ENCODE measurements at places on chromosomes 5 and 9.

- DNase-seq = no peak
These were observed 1746.4 kb downstream of the EFNA5 start for GRCh38 chr5:105924366-105924765.

GRCh38 chr5:86838083-86838482 lies 220.3 kb downstream of the COX7C start:
- DNase-seq = no peak

DNA sequence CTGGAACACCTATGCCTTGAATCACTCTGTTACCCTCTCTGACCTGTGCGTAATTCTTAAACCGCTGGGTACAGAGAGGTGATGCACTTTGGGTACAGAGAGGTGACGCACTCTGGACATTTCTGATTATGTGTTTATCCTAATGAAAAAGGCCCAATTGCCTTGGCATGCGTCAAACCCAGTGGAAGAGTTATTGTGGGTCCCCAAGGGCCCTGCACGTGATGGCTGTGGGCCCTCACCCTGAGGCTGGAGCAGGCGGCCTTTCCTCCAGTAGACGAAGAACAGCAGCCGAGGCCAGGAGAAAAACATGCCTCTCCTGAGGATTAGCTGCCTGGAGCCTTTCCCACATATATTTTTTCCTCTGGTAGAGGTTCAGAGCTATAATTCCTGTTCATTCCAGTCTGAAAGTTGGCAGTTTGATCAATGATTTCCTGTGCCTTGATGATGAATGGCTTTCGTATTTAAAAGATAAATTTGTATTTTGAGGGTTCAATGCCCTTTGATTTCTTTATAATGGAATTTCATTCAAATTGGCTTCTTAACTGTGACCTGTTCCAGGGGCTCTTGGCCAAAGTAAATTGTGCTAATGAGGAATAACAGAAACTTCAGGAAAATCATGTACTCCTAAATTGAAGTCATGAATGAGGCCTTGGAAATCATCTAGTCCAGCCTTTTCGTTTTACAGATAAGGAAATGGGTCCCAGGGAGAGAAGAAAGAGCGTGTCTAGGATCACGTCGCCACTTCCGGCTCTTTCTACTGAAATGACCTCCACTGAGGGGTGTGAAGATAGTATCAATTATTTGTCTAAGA lies 22.8 kb downstream of the ACER2 start:
- no peak for DNase-seq

GRCh38 chr9:2657427-2657826 lies 35.8 kb downstream of the VLDLR start:
- DNase-seq = no peak

GRCh38 chr5:36250427-36250826 lies 8.7 kb upstream of the NADK2 start:
- DNase-seq = no peak
